Left hindlimb (tissue), 1 donor: ENCODE measurements at places on chromosomes 7 and 10.

- no peak for DNase-seq
Observed at GRCh38 chr7:105745681-105746330, 130.6 kb downstream of the ATXN7L1 start.

GRCh38 chr10:124069341-124070264, 23.8 kb downstream of the CHST15 start:
- DNase-seq: no peak

DNA sequence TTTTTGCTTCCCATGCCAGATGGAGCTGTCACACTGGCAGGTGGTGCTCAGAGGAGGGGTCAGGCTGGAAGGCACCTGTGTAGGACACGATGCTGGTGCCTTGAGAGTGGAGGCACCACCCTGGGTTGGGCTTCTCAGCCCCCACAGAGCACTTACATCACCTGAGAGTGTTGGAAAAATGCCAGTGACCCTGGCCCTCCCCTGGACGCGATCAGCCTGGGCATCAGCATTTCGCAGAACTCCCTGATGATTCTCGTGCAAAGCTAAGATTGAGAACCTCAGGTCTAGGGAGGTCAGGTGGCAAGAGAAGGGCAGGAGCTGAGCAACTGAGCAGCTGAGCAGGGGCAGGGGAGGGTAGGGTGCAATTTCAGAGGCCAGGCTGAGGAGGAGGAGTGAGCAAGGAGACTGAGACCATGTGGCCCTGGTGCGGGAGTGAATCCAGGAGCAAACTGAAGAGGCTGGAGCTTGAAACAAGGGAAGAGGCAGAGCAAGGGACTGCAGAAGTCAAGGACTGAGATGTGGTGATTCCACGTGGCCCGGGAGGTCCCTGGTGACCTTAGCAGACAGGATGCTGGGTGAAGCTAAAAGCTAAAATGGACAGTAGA, 24.7 kb upstream of the GRID1 start:
- no peak for DNase-seq

- DNase-seq: no peak
Observed at GRCh38 chr10:12638781-12639180, 289.4 kb downstream of the CAMK1D start.

- no peak for DNase-seq
Observed at GRCh38 chr10:62589689-62590088, 214.8 kb upstream of the ADO start.

- DNase-seq: peak; percentile 44
Observed at GRCh38 chr10:106436123-106436715, 728.3 kb downstream of the SORCS1 start.
